ENCODE measurements at places on chromosomes 5 and 9.

GRCh38 chr5:80255431-80255810 lies 427 bp downstream of the SERINC5 start:
- peak; percentile 45 for DNase-seq

DNA sequence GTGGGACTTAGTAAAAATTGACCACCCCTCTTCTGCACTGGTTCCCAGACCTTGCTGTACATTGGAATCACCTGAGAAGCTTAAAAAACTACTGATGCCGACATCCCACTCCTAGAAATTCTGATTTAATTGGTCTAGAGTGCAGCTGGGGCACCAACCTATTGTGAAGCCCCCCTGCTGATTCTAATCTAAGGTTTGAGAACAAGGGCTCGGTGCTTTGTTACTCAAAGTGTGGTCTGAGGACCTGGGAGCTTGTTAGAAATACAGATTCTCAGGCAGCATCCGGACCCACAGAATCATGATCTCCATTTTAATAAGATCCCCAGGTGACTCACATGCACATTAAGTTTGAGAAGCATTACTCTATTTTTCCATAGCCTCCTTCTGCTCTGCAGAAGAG lies 57.8 kb upstream of the LPAR1 start:
- no peak for DNase-seq

- DNase-seq = no peak
Observed at GRCh38 chr9:29769019-29769418, 2195.7 kb upstream of the C9orf72 start.

DNA sequence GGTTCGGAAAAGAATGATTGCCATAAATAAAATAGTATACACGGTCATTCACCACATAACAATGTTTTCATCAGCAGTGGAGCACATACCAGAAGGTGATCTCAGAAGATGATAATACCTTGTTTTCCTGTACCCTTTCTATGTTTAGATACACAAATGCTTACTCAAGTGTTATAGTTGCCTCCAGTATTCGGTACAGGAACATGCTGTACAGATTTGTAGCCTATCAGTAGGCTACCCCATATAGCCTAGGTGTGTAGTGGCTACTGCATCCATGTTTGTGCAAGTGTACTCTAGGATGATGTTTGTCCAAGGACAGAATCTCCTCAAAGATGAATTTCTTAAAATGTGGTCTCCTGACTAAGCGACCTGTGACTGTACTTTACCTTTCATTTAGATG lies 59.2 kb downstream of the ICE1 start:
- no peak for DNase-seq

- no peak for DNase-seq
Observed at GRCh38 chr5:84642795-84643194, 258.1 kb upstream of the EDIL3 start.

DNA sequence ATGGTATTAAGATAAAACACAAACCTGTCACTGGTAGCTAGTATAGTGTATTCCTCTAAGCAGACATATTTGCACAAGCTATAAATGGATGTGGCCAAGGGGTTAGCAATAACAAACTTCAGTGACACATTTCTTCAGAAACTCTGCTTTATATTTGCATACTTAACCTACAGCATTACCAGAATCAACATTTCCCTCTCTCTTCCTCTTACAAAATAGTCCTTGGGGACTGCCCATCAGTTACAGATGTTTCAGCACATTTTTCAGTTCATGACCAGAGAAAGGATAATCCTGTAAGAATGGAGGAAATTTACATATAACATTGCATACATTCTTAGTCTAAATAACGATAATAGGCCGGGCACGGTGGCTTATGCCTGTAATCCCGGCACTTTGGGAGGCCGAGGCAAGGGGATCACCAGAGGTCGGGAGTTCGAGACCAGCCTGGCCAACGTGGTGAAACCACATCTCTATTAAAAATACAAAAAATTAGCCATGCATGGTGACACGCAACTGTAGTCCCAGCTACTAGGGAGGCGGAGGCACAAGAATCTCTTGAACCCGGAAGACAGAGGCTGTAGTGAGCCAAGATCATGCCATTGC lies 25.3 kb upstream of the SLC1A1 start:
- DNase-seq = no peak

DNA sequence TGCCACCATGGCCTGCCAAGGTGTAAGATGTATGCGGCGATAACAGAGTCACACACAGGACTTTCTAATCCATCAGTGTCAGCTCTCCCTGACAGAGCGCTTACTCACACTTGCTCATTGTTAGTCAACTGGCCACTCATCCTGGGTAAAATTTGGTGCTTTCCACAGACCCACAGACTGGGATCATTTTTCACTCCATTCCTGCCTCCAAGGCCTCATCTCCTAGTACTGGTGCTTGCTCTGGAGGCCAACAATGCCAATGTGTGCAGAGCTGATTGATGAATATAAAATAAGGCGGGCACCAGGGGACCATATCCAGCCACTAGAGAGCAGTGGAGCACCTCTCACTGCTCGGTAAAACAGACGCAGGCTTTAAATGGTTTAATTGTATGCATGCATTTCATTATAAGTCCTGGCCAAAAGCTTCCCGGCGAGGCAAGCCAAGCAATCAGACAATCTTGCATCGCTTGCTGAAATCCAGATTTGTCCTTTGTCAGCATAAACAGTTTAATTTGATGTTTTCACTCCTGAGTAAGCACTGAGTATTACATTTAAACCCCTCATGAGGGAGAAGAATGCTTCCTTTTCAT lies 22.3 kb downstream of the PSMB7 start:
- peak; percentile 13 for DNase-seq

DNA sequence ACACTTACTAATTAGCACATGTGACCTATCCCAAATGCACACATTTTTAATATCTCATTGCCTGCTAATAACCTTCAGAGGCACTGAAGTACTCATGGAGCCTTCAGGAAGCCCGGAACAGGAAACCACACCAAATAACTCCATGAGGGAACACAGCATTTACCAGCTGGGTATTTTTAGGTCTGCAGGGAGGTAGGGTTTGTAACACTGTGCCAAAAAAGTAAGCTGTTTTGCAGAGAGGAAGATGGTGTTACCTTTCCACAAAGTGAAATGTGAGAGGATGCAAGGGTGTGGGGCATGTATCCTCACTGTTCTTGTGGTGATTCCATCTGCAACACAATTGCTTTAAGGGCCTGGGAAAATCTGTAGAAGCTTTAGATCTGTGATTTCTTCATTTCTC lies 64.4 kb downstream of the NUDT12 start:
- no peak for DNase-seq

DNA sequence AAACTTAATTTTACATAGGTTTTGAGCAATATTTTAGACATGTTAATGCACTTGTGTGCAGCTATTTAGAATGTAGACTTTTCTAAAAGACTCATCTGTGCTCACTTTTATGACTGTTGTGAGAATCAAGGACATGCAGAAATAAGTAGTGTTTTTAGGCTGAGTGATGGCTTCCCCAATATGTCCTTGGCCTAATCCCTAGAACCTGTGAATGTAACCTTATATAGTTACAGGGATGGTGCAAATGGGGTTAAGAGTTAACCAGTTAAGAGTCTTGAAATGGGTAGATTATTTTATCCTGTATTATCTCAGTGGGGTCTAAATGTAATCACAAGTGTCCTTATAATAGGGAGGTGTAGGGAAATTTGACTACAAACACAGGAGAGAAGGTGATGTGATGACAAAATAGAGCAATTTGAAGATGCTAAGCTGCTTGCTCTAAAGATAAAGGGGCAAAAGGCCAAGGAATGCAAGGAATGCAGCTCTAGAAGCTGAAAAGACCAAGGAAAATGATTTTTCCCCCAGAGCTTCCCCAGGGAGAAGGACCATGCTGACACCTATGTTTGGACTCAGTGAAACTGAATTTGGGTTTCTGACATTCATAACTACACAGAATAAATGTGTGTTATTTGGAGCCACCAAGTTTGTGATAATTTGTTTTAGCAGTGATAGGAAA lies 298.0 kb upstream of the PAPPA start:
- DNase-seq = no peak

- no peak for DNase-seq
Observed at GRCh38 chr5:147750065-147750464, 32.5 kb downstream of the JAKMIP2 start.

- DNase-seq = no peak
Observed at GRCh38 chr5:125372694-125373631, 626.5 kb upstream of the ZNF608 start.

- no peak for DNase-seq
Observed at GRCh38 chr9:99039505-99040182, 65.3 kb upstream of the TGFBR1 start.

GRCh38 chr5:378301-378891 lies 56.9 kb downstream of the AHRR start:
- no peak for DNase-seq

DNA sequence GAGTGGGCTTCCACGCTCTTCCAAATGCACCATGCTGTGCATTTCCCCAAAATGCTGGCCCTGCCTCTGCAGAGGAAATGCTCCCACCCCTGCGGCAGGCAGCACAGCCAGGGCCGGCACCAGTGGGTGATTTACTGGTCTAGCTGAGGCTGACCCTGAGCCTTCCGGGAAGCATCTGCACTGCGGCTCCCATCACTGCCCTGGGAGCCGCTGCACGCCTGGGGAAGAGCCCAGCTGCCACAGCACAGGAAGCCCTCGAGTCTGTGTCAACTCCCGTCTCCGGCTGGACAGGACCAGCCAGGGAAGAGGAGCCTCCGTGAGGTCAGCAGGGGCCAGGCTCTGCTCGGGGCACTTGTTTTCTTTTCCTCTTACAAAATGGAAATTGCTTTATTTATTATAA lies 25.1 kb upstream of the EEIG1 start:
- no peak for DNase-seq

DNA sequence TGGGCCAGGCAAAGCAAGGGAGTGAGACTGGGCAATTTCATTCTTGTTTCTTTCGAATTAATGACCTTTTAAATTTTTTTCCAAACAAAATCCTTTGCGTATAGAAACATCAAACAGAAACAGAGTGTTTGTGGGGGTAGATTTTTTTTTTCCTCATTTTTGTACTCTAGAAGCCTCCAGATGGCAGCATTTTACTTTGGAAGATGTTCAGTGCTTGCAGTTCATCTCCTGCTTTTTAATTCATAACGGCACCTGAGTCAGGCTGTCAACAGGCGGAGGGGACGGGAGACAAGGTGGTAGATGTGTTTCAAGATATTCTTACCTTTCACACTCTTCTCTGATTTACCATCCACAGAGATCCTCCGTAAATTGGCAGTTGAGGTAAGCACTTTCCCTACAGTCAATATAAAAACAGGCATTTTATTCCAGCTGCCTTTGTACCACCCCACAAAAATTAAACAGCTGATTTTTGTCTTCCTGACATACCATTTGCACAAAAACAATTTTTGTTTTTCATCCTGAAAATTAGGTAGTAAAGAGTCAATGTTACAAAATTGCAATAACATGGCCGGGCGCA lies 99.5 kb upstream of the FBXL17 start:
- DNase-seq = no peak

- DNase-seq = no peak
Observed at GRCh38 chr5:42751044-42751443, 5.6 kb upstream of the CCDC152 start.

GRCh38 chr5:66958201-66958979 lies 238.2 kb downstream of the CD180 start:
- DNase-seq = no peak

DNA sequence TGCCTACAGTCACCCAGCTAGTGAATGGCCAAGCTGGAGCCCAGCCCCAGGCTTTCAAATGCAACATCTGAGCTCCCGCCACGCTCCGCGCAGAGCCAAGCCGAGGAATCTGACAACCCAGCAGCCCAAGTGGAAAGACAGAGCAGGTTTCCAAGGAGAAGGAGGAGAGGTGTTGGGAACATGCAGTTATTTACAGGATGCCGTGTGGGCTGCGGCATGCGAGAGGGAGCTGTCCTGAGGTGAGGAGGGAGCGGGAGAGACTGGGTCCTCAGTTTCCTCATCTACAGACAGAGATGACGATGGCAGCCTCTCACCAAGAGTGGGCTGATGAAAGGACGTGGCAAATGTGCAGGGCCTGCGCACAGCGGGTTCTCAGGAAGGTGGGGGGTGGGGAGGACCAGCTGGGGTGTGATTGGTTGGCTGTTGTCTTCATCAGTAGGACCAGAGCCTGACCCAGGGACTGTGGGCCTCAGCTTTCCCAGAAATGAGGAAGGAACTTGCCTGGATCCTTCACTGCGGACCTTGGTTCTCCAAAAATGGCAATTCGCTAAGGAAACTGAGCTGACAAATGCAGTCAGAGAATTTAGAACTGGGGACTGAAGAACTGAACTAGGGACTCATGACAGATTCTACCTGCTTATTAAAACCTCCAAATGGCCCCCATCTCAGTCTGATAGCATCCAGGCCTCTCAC lies 14.8 kb upstream of the CPLX2 start:
- DNase-seq = no peak

- no peak for DNase-seq
Observed at GRCh38 chr5:78280261-78280660, 14.2 kb downstream of the AP3B1 start.

DNA sequence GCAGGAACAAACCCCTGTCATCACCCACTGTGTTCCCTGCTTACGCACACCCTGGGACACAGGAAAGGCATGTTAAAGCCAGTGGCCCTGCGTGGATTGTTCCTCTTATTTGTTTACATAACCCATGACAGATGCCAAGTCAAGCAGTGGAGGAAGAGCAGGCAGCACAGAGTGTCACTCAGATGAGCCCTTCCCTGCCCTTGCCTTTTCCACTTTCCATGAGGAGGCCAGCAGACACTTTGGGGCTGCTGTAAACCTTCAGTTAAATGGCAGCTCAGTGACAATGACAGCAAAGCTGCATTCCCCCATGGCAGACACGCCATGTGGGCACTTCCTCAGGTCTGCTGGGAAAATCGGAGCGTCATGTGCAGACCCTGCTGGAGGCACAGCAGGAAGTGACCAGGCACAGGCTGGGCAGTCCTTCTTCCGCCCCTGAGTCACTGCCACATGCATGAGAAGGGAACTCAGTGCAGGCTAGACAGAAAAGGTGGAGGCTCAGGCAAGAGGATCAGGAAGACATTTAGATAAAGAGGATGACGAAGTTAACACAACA lies 216.8 kb upstream of the PIK3R1 start:
- DNase-seq = no peak

DNA sequence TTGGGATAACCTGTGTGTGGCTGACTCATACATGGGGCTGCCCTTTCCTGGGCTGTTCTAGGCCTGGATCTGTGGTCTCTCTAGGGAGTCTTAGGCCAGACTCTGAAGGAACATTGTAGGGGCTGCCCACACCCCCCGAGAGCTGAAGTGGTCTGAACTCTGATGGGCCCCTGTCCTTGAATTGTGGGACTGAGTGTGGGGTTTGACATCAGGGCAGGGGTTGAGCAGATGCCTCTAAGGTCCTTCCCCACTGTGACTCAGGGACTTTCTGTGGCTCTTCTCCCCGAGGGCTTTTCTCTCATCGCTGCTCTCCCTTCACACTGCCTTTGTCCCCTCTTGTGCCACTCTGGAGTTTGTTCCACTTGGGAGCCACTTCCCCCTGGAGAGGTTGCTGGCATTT lies 215.0 kb downstream of the MELK start:
- no peak for DNase-seq

GRCh38 chr9:113219969-113220368 lies 1.1 kb downstream of the FKBP15 start:
- no peak for DNase-seq

GRCh38 chr5:163496286-163496685 lies 9.1 kb upstream of the MAT2B start:
- DNase-seq = no peak
